ENCODE measurements at places on chromosomes 12 and 14. TPM values are rescaled to one million over a fixed set of nuclear protein-coding genes. Genes with fewer than 3 reads are reported as not detected.

DNA sequence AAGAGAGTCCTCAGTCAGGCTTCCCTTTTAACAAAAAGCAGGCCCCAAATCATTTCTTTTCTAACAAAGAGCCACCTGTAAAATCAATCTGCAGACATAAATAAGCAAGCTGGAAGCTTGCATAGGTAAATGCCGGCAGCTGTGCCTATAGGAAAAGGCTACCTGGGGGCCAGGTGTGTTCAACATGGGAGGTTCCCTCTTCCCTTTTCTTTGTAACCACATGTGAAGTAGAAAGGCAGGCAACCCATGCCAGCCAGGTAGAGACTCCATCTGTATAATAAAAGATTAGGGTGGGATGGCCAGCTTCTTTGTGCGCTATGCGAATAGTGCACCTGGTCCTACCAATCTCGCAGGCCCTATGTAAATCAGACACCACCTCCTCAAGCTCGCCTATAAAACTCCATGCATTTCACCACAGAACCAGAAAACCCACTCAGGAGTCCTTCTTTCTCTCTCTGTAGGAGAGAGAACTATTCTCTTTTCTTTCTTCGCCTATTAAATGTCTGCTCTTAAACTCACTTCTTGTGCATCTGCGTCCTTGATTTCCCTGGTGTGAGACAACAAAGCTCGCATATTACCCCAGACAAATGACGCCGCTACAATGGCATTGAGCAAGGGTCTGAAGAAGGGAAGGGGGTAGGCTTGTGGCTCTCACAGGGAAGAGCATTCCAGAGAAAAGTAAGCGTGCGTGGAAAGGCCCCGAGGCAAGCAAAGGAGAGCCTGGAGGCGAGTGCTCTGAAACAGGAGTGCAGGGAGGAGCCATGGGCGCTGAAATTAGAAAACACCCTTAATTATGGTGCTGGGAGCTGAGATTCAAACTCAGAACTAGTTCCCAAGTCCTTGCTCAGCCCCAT lies 67.2 kb downstream of the TTC9 start:
- DNase-seq = no peak

DNA sequence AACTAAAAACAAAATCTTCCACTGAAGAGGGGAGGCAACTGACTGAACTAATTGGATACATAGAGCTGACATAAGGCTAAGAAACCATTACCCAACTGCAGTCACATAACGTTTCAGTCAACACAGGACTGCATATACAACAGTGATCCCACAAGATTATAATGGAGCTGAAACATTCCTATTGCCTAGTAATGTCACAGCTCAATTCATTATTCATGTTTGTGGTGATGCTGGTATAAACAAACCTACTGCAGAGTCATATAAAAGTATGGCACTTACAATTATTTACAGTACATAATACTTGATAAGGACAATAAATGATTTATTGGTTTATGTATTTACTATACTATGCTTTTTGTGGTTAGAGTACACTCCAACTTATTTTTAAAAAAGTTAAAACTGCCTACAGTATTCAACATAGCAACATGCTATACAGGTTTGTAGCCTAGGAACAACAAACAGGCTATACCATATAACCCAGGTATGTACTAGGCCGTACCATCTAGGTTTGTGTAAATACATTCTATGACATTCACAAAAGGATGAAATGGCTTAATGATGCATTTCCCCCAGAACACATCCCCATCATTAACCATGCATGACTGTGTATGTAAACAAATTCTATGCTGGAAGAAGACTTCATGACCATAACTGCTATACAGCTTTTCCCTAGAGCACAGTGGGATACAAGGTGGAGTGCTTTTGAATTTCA lies 4.3 kb downstream of the NAP1L1 start:
- DNase-seq = no peak

GRCh38 chr14:61646366-61647116 lies 48.8 kb upstream of the HIF1A start:
- no peak for DNase-seq

- DNase-seq = no peak
Measured at GRCh38 chr12:40241741-40242140, 16.9 kb downstream of the LRRK2 start.

- DNase-seq = no peak
Measured at GRCh38 chr14:69985463-69985862, 106.2 kb downstream of the SMOC1 start.

DNA sequence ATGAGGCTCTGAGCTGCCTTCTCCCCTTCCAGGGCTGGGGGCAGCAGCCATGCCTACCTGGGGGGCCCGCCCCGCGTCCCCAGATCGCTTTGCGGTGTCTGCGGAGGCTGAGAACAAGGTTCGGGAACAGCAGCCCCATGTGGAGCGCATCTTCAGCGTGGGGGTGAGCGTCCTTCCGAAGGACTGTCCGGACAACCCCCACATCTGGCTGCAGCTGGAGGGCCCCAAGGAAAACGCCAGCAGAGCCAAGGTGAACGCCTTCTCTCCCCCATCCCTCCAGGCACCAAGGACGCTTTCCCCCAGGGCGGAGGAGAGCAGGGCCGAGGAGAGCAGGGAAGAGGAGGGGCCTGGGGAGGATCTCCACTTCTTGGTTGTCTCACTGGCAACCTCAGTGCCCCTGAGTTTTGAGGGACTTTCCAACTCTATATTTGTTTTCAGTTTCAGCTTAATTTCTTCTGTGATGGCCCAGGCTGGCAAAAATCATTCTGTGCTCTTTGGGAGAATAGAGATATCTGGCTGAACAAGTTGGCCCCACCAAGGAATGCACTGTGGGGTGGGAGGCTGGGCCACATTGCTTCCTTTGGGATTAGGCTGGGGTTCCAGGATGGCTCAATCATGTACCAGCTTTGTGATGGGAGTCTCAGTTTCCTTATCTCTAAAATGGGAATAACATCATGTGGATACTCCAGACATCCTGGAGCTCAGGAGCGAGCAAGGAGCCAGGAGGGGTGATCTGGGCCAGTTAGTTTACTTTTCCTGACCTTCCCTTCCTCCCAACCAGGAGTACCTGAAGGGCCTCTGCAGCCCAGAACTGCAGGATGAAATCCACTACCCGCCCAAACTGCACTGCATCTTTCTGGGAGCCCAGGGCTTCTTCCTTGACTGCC lies 1.2 kb downstream of the KHNYN start:
- peak; percentile 66 for DNase-seq

DNA sequence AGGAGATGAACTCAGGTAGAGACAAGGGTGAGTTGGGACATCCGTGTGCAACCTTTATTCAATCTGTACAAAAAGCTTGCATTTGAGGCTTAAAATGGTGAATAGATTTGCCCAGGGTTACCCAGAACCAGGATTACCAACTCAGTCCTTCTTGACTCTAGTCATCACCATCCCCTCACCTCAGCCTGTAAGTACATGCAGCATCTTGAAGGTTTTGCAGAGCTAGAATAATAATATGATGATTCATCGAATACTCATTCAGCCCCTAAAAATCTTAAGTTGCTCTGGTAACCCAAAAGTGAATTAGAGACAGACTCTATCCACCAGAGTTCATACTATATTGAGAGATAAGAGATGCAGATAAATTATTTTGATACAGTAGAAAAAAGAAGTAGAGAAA lies 90.3 kb downstream of the NKX2-1 start:
- no peak for DNase-seq

- no peak for DNase-seq
Measured at GRCh38 chr12:31005944-31006361, 67.7 kb upstream of the DDX11 start.

DNA sequence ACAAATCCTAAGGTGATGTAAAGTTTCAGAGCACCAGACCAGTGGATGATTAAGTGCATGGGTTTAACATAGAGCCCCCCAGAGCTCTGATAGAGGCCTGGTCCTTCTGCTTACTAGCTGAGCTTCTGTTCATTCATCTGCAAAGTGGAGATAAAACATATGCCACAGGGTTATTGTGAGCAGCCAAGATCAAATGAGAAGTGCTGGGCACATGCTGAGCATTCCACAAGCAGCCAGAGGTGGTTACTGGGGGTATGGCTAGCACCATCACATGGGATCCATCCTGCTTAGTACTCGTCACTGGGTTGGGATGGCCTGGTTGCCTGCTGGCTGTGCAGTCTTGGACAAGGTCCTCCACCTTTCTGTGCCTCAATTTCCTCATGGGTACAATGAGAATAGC lies 18.0 kb upstream of the SMUG1 start:
- DNase-seq = no peak

GRCh38 chr12:45209784-45210183 lies 6.1 kb upstream of the ANO6 start:
- DNase-seq = no peak

DNA sequence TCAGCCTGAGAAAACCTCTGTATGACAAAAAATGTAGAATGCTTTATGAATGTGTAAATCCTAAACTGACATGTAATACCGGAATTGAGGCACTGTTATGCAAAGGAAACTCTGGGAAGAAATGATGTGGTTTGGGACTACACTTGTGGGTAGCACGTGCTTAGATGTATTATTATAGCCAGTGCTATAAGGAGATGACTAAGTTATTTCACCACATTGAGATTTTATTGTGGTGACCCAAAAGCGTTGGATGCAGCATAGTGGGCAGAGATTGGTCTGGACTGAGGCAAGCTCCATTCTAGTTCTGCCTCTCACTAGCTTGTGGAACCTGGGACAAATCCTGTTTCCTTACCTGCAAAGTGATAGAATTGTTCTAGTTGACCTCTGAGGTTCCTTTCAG lies 172.2 kb downstream of the SNAPC1 start:
- no peak for DNase-seq

DNA sequence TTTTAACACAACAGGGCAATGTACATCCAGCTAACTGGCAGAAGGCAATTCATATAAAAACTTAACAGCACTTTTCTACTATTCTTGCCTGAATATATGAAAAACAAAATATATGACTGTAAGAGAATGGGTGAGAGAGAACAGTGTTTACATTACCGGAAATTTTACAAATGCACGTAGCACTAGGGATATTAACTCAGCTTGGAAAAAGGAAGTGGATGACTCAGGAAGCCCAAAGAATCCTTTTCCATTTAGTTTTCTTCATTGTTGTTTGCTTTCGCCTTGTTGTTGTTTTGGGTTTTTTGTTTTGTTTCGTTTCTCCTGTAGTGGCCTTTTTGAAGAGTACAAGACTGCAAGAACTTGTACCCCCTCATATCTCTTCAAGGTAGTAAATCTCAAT lies 295.5 kb downstream of the EGLN3 start:
- no peak for DNase-seq

- DNase-seq = no peak
Measured at GRCh38 chr12:109553906-109554500, 19.3 kb downstream of the MMAB start.

GRCh38 chr12:8156845-8157244 lies at the start of gene ZNF705A:
Gene ZNF705A, plus strand, starts transcription at chr12:8157015. Its CDS starts 15,611 bp downstream, at chr12:8172626.
- no peak for DNase-seq

DNA sequence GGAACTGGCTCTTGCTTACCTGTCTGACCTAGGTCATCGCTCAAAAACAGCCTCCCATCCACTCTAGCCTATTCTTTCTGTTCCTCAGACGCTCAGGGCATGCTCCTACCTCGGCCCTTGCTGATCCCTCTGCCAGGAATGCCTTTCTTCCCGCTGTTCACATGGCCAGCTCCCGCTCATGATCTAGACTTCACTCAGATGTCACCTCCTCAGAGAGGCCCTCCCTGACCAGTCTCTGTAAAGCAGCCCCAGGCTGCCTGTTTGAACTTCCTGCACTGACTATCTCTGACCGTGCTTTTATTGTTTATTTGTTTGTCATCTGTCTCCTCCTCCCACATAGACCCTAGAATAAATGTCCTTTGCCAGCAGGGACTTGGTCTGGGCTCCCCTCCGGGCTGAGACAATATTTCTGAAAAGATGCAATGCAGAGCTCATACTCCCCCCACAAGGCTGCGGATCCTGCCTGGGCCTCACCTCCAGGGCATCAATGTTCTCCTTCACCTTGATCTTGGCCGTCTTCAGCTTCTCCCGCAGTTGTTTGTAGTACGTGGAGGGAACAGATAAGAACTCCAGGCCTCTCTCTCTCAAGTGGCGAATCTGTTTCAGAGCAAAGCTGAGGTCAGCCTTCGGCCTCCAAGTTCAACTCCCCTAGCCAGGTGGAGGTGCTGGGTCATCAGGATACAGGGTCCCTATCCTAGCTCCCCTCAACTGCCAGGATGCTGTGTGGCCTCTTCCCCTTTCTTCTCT lies 15.2 kb downstream of the HPD start:
- no peak for DNase-seq

GRCh38 chr12:46675736-46676135 lies 150.1 kb downstream of the SLC38A4 start:
- DNase-seq = no peak

CTSG gene
- not detected for total RNA-seq

PTGER2 gene
- 0.12 TPM for total RNA-seq

GDF3 gene
- total RNA-seq = not detected

AKAP5 gene
- total RNA-seq = 4.3 TPM

CCDC88C gene
- 164 TPM for total RNA-seq

CPNE6 gene
- 0.09 TPM for total RNA-seq

SLC6A15 gene
- total RNA-seq = not detected

DLGAP5 gene
- total RNA-seq = 0.73 TPM

FOXG1 gene
- not detected for total RNA-seq

YBX3 gene
- total RNA-seq = 50.3 TPM
